ENCODE measurements at places on chromosomes 2 and 18.

- DNase-seq: no peak
Observed at GRCh38 chr2:98341241-98341640, 5.0 kb upstream of the CNGA3 start.

DNA sequence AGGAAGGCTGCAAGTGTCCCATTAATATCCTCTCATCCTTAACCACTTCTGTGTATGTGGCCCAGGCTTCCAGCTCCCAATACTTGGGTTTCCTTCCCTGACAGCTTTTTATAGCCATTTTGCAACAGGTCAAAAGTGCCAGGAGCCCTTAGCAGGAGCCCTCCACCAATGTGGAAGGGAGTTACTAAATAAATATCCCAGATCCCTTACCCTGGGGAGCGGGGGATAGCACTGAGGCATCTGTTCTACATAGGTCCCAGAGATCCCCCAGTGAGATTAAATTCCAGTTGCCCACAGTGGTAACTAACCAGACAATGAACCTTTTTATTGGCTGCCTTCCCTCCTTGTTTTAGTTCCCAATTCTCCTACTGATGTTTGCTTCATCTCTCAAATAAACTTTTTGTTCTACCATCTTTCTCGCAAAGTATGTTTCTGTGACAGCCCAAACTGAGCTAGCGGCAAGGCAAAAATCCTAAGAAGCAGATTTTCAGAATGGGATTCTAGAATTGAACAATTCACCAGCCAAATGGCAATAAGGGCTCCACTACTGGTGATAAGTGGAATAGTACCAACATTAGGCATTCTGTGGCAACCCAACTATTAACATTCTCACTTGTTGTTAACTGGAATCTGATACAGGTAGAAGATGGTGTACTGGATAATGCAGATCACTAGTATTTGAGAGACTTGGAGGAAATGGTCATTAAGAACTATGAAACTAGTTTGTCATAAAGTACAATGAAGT lies 83.9 kb upstream of the MAPRE2 start:
- DNase-seq: no peak

GRCh38 chr2:1736997-1737480 lies 7.3 kb downstream of the PXDN start:
- no peak for DNase-seq

- no peak for DNase-seq
Observed at GRCh38 chr2:101609433-101609832, 88.1 kb upstream of the MAP4K4 start.

DNA sequence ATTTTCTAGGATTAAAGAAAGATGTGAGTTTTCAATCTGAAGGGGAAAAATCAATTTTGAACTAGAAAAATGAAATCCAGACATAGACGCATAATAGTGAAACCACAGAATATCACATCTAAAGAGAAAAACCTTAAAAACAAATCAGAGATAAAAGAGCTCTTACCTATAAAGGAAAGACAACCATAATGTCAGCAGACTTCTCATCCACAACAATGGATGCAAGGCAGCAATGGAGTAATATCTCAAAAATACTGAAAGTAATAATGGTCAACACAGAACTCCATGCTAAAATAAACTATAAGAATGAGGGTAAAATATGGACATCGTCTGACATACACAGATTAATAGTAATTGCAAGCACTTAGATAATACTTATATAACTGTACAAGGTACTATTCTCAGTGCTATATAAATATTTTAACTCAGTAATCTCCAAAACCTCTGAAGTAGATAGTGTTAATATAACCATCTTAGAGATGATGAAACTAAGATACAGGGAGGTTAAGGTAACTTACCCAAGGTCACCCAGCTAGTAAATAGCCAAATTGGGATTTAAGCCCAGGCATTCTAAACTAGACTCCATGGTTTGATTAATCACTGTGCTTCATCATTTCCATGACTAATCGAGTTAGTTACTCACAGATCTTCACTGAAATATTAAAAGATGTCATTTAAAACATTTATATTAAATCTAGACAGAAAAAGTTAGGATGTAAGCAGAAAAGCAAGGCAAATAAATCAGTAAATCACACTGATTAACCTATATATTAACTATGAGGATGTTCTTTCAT lies 89.4 kb upstream of the SPTBN1 start:
- no peak for DNase-seq

DNA sequence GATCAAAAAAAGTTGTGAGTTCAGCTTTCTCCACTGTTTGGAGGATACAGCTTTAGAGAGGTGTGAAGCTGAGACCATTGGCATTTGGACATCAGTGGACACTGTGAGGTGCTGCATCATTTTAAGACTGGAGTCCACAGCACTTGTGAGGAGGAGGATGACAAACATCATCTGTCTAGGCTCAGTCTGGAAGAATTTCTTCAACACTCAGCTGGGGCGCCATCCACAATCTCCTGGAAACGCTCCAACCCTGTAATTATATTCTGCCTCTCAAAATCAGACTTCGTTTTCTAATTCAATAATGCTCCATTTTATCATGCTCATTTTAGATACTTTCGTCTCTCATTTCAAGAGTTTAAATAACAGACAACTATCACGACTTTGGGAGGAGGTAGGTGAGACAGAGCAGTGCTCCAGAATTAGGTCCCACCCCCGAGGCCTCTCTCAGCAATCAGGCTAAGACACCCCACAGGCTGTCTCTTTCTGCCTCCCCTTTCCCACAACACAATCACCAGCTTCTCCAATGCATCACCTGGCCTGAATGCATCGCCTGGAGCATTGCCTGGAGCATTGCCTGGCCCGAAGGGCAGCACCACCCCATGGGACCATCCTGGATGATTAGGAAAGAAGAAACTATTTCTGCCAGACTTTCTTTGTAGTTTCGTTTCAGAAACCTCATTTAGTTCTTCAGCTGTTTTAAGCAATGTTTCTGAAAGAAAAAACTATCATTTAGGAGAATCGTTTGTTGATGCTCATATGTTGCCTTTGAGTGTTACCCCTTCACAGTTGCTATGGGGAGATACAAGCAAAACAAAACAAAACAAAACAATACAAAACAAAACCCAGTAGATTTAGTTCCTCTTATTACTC lies 37.0 kb upstream of the DPP10 start:
- DNase-seq: no peak

DNA sequence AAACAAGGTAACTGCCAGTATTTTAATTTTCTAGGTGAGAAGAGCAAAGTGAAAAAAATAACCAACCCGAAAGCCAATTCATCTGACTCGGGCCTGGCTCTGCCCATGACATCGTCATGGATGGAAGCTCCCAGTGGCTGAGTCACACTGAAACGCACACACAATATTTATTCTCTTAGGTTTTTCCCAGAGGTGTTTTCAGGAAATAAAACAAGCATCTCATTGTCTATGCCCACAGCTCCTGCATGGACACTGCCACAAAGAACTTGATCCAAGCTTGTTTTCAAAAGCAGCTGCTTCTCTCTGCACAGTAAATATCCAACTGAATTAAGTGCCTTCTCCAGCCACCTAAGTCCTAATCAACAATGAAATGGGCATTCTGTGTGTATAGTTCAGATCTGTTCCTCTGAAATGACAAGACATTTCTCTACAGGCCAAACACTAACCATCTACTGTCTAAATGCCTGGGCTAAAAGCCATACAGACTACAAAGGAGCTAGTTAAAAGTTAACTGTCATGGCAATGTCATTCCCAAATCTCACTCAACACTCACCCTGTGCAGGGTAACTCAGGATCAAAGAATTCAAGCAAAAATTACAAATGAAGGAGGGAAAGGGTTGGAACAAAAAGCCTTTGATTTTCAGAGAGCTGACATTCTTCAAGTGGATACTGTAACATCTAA lies 62.9 kb downstream of the RPL31 start:
- DNase-seq: no peak

- DNase-seq: no peak
Observed at GRCh38 chr2:57181315-57182038, 865.1 kb upstream of the VRK2 start.

- no peak for DNase-seq
Observed at GRCh38 chr18:647304-647703, 10.1 kb upstream of the TYMS start.

- no peak for DNase-seq
Observed at GRCh38 chr2:178650554-178650953, 156.7 kb downstream of the TTN start.

DNA sequence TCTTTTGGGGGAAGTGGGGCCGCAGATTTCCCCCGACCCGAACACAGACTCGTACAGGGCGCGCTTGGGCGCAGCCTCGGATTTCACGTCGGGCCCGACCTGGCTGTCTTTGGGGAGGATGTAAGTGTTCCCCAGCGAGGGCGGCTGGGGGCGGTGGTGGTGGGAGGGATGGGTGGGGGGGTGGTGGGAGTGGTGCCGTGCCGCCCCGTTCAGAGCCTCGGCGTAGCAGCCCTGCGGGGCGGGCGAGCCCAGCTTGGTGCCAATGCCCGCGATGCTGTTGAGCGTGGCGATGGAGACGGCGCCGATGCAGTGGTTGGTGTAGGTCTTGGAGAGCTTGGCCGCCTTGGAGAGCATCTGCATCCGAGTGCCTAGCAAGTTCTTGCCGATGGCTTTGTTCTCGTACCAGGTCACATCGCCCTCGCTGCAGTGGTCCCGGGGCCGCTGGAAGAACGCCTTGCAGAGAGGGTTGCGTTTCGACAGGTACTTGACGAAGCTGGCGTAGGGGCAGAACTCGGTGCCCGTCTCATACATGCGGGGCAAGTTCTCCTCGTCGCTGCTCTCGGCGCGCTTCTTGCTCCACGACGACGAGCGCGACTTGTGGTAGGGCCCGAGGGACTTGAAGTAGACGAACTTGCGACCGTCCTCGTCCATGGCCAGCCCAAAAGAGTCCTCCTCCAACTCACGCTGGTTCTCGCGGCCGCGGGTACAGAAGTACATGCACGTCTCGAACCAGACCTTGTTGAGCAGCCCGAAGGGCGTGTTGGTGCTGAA lies 1.3 kb downstream of the KCTD1 start:
- DNase-seq: no peak

DNA sequence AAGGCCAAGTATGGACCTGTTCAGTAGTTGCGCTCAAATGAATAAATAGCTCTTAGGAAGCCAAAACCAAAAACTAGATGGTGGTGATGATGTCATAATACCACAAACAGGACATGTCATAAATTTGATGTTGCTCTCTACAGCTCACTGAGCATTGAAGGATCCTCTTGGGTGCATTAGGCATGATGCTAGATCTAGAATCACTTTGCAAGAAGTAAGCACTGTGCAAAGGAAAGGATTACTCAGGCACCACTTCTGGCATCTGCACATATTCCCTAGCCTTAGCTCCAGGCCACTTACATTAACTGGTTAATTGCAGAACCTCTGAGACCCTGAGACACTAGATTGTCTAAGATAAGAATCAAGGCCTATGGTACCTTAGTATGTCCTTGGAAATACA lies 58.0 kb downstream of the LRRTM1 start:
- no peak for DNase-seq

- no peak for DNase-seq
Observed at GRCh38 chr2:175606010-175606841, 395.8 kb downstream of the LNPK start.

DNA sequence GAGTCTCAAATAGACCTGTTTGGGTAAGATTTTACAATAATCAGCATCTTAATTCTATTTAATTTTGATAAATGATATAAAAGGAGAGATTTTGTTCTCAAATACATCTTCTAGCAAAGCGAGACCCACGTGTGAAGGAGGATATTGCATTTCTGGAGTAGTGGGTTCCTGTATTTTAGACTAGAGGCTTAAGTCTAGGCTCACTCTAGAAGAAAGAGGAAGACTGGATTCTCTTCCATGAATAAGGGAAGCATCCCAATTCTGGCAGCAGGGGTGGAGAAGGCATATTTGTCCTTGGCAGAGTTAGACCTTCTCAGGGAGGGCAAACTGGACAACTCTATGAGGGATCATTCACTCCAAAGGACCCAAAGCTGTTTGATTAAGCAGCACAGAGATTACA lies 11.3 kb upstream of the FAM228A start:
- DNase-seq: no peak

- no peak for DNase-seq
Observed at GRCh38 chr18:58373481-58373880, 255.4 kb downstream of the ALPK2 start.
